A172 (cell line): ENCODE measurements at places on chromosomes 5 and 9. TPM values are rescaled to one million over a fixed set of nuclear protein-coding genes. Genes with fewer than 3 reads are reported as not detected.
A peak's percentile ranks its signal among the peaks of the same experiment; 100 is the strongest.

Gene PCDHA4
- 1.9 and 2.6 TPM in 2 replicates for total RNA-seq

Gene MEIKIN
- total RNA-seq = not detected in 2 replicates

Gene NUTM2F
- not detected in 2 replicates for total RNA-seq

Gene INSYN2B
- 15.6 and 16.3 TPM in 2 replicates for total RNA-seq

Gene CD180
- total RNA-seq = 0.03 and 0.53 TPM in 2 replicates

Gene IL11RA
- total RNA-seq = 9.3 and 10.9 TPM in 2 replicates

Gene SAXO1
- not detected in 2 replicates for total RNA-seq

Gene PCDHGA3
- total RNA-seq = 0.14 TPM in 1 of 2 replicates, not detected in the other

DNA sequence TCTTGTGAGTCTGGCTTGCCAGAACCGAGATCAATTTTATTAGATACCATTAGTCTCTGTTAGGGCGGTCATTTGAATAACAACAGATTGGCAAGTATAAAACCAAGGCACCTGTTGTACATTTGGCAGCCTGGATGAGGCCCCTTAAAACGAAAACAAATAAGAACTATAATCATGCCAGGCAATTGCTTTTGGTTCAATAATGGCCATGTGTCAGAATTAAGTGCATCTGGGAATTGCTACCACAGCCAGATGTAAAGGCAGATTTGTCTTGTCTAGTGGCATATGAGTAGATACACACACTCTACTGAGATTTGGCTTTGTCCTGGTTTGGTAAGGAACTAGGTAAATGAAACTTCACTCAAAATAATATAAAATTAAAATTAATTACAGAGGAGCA is 1046.2 kb upstream of the DMAC1 start:
- DNase-seq = no peak

GRCh38 chr5:93017849-93018248 is 563.2 kb downstream of the NR2F1-AS1 start:
- peak; percentile 26 for DNase-seq

DNA sequence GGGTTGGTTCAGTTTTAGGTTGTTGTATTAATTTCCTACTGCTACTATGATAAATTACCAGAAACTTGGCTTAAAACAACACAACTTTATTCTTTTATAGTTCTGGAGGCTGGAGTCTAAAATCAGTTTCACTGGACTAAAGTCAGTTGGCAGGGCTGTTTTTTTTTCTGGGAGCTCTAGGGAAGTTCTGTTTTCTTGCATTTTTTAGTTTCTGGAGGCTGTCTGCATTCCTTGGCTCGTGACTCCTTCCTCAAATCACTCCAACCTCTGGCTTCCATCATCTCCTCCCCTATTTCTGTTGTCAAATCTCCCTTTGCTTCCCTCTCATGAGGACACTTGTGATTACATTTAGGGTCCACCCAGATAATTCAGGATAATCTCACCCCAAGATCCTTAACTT is 51.3 kb upstream of the SUB1 start:
- no peak for DNase-seq

DNA sequence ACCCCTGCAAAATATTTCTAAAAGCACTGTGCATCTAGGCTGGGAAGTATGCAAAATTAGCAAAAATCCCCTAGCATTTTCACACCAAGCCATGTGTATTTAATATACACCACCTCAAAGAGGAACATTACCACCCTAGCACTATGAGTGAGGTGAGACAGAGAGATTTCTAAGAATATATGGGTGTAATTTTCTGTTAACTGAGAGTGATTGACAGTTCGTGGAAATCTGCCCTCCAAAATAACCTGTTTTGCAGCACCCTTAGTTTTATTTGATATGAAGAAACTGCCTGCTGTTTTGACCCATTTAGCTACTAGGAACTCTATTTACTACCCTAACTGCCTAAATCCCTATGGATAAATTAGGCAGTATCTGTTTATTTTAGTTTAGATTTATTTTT is 64.2 kb upstream of the CDKN2B start:
- no peak for DNase-seq

GRCh38 chr5:37494756-37495155 is 115.6 kb downstream of the WDR70 start:
- no peak for DNase-seq

DNA sequence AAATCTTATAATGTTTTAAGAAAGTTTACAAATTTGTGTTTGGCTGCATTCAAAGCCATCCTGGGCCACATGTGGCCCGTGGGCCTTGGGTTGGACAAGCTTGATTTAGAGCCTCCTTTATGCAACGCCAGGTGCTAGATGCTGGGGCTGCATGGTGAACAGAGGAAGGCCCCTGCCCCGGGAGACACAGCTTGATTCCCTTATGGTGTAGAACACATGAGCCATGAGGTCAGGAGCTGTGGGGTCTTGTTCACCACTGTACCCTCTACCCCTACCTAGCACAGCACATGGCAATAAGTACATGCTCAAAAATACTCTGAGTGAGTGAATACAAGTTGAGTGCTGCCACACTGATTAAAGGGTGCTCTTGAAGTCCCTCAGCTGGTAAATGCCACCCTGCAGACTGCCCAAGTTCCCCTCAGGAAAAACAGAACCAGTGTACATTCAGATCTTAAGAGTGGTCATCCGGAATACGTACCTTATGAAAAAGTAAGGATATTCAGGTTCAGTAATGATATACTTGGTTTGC is 71.9 kb downstream of the ARRDC3 start:
- DNase-seq = no peak

DNA sequence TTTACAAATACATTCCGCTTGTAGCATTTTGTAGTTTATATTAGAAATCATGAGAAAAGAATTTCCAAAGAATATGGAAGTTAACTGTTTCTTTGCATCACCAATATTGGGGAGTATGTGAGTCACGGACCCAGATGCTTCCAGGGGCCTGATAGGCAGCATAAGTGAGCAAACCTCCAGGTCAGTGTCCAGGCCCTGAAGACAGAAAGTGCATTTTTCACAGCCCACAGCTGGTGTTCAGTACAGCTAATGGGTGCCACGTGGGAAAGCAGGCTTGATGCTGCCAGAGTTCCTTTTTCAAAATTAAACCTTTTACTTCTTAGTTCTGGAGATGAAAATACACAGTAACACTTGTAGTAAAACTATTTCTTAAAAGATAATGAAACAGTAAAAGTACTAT is 454.4 kb upstream of the ACTBL2 start:
- DNase-seq = no peak

GRCh38 chr5:153005711-153006110 is 484.8 kb upstream of the GRIA1 start:
- no peak for DNase-seq

GRCh38 chr9:116144555-116144954 is 9.0 kb upstream of the PAPPA start:
- no peak for DNase-seq

DNA sequence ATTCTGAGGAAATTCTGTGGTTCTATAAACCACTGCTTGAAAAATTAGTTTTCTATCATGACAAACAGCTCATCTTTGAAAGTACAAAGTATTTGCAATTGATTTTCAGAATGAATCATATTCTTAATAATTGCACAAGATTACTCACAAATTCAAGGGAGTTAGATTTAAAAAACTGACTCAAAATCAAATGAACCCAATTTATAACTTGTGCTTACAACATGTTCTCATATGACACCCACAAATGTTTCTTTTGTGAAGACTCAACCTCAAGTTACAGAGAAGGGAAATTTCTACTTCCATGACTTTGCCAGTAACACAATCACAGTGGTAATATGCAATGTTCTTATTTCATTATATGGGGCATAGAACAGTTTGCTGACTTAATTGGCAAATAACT is 272.0 kb upstream of the ACTBL2 start:
- DNase-seq = no peak

GRCh38 chr5:17282283-17283120 is 65.1 kb downstream of the BASP1 start:
- DNase-seq = no peak

GRCh38 chr9:137066096-137066861 is 4.1 kb downstream of the SAPCD2 start:
- DNase-seq = no peak

GRCh38 chr9:73951147-73951546 is 546.0 kb upstream of the RORB start:
- DNase-seq = no peak

DNA sequence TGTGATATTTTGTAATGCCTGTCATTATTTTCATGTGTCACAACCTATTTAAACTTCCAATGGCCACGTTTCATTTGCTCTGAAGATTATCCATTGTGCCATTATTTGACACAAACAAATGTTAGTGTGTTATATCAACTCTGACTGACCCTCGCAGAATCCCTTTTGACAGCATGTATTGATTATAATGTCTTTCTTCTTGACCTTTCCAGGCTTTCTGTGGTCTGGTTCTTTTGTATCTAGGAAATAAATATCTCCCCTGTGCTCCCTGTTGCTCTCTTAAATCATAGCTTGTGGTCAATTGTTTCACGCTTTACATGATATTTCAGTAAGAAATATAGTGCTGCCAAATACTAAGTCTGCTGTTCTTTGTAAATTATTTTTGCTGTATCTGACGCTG is 442.6 kb downstream of the SEMA5A start:
- no peak for DNase-seq

DNA sequence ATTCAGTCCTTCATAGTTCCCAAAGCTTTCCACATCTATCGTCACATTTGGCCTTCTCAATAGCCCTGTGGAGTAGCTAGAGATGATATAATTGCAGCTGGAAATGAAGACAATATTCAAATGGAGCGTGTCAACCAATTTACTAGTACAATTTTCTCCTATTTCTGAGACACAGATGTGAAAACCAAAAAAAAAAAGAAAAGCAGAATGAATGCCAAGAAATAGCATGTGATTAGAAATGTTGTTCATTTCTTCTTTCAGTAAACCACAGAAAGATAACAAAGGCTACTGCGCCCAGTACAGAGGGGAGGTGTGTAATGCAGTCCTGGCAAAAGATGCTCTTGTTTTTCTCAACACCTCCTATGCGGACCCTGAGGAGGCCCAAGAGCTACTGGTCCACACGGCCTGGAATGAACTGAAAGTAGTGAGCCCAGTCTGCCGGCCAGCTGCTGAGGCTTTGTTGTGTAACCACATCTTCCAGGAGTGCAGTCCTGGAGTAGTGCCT is 99.0 kb downstream of the MUSK start:
- no peak for DNase-seq
